ENCODE measurements at places on chromosomes 2 and 18. TPM values are rescaled to one million over a fixed set of nuclear protein-coding genes. Genes with fewer than 3 reads are reported as not detected.

The GAREM1 gene
- total RNA-seq, result 11.5 TPM

The GREB1L gene
- 1.2 TPM for total RNA-seq

The C2orf78 gene
- not detected for total RNA-seq

The NOP58 gene
- 44.4 TPM for total RNA-seq

The PFN4 gene
- total RNA-seq, result 1.5 TPM

The NCOA1 gene
- total RNA-seq, result 46.9 TPM

The LOXHD1 gene
- total RNA-seq, result 2.7 TPM

The ABI2 gene
- total RNA-seq, result 46.3 TPM

The COL4A4 gene
- total RNA-seq, result 36.1 TPM

All from upper lobe of right lung (tissue), 1 donor.